ENCODE measurements at places on chromosomes 2 and 18.

DNA sequence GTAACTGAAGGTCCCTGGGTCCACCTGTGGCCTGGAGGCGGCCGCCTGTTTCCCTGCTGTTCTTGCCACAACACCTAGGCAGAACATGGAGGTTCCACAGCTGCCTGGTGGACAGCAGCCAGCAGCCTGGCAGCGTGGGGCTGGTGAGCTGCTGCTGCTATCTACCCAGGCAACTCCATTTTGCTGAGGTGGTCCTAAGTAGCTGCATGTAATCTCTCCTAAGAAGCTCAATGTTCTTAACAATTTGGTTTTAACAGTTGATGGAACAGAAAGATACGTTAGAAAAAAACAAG is 66.7 kb downstream of the NDUFA10 start:
- DNase-seq, result no peak

DNA sequence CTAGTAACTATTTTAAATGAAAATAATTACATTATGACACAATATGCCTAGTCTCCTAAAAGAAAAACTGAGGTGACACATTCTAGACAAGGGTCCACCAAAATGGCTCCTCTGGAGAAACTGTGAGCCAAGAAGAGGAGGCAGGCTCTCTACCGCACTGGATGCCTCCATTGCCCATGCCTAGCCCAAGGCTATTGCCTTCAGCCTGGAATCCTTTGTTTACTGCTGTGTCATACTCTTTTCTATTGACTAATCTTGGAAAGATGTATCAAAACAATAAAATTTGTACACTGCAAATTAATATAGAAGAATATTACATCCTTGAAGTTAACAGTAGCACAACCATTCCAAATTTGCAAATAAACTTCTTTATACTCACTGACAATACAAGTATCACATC is 167.1 kb downstream of the RAB3GAP1 start:
- DNase-seq, result no peak

GRCh38 chr2:232456296-232457120 is 555 bp downstream of the ALPI start:
- DNase-seq, result no peak

- DNase-seq, result peak; percentile 25
Observed at GRCh38 chr2:237591141-237591881, 777 bp upstream of the RAB17 start.

GRCh38 chr2:103960951-103961350 is 893.0 kb upstream of the POU3F3 start:
- no peak for DNase-seq

- DNase-seq, result peak; percentile 63
Observed at GRCh38 chr2:120520929-120521912, 175.3 kb downstream of the INHBB start.

- no peak for DNase-seq
Observed at GRCh38 chr2:10222-10875, 36.0 kb downstream of the FAM110C start.

DNA sequence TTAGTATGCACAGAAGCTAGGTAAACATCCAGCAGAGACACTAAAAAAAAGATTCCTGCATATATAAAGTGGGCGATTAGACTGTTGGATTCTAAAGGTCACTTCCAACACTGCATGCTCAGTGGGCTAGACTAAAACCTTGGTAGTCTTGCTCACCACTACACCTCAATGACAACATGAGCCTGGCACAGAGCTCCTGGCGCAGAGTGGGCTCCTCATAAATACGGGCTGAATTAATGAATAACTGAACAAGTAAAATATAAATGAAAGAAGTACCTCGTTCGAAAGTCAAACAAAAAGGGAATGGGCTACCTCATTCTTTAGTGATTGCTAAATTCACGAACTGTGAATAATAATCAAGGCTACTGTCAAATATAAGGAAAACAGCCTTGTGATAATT is 185.3 kb downstream of the STK39 start:
- no peak for DNase-seq

DNA sequence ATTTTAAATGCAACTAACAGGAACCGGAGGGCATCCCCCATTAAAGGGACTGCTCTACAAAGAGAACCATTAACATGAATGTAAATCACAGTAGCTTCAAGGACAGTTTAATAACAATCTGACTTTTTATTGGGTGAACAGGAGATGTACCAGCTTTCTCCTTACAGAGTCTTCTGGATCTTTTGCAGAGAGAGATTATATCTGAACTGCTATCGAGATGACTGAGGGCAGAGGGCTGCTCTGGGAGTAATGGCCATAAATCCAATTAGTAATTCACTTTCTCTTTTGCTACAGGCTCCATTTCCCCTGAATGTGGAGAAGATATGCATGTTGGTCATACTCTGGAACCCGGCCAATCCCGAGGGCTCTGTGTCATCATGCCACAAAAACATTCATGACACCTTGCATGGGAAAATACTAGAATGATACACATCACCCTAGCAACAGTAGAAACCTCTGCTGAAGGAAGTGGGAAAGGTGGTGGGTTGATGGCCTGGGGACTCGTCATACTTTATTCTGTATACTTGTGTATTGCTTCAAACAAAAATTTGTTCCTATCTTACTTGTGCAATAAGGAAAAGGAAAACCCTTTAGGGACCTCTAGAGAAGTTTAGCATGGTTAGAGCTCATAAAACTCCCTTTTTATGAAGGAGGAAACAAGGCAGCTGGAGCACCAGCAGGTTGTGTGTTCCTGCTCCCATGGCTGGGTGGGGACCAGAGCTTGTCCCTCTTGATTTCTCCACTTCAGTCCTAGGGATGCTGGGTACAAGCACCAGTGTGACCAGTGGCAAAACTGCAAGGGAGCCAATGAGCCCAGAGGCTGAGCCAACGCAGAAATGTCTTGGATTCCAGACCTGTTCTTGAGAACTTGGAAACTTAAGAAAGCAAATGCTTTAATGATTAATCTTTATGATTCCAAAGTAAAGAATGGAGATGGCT is 26.0 kb downstream of the CTAGE1 start:
- peak; percentile 22 for DNase-seq

- no peak for DNase-seq
Observed at GRCh38 chr2:64260093-64260803, 116.0 kb upstream of the PELI1 start.

- no peak for DNase-seq
Observed at GRCh38 chr18:30684825-30685481, 357.6 kb downstream of the DSC3 start.

GRCh38 chr2:145644820-145645302 is 1124.9 kb upstream of the ZEB2 start:
- DNase-seq, result no peak

GRCh38 chr2:46380038-46380940 is 83.1 kb downstream of the EPAS1 start:
- no peak for DNase-seq

- DNase-seq, result no peak
Observed at GRCh38 chr2:200351815-200352214, 45.3 kb downstream of the SPATS2L start.

- DNase-seq, result peak; percentile 45
Observed at GRCh38 chr2:106098081-106098480, 96.0 kb downstream of the UXS1 start.

GRCh38 chr2:229832510-229832898 is 89.3 kb downstream of the TRIP12 start:
- DNase-seq, result no peak

- DNase-seq, result no peak
Observed at GRCh38 chr18:361941-362310, 94.1 kb upstream of the THOC1 start.

- no peak for DNase-seq
Observed at GRCh38 chr2:83109284-83109683, 1349.8 kb downstream of the SUCLG1 start.

- DNase-seq, result no peak
Observed at GRCh38 chr2:52454962-52455361, 1312.6 kb upstream of the CHAC2 start.

GRCh38 chr2:69452687-69453086 is 15.5 kb upstream of the NFU1 start:
- no peak for DNase-seq

- DNase-seq, result no peak
Observed at GRCh38 chr2:160228141-160228917, 28.3 kb upstream of the ITGB6 start.

- no peak for DNase-seq
Observed at GRCh38 chr2:220374282-220374681, 746.9 kb downstream of the SLC4A3 start.

DNA sequence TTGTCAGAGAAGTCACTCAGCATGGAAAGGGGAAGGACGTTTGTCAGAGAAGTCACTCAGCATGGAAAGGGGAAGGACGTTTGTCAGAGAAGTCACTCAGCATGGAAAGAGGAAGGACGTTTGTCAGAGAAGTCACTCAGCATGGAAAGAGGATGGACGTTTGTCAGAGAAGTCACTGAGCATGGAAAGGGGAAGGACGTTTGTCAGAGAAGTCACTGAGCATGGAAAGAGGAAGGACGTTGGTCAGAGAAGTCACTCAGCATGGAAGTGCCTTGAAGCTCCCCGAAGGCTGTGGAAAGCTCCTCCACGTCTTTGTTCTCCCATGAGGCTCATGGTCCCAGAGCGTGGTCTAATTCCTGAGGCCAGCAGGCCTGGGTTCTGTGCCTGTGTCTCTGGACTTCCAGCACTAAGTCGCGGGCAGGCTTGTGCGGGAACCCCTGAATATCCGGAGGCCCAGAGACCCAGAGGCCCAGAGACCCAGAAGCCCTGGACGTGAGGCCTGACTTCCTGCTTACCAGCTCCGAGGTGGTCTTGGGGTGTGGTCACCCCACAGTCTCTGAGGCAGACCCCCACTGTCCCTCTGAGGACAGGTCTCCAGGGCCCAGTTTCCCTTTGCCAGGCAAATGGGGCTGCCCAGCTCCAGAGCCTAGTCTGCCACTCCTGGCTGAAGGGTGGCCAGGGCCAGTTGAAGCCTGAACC is 70.4 kb upstream of the TWIST2 start:
- DNase-seq, result no peak

GRCh38 chr2:8656160-8656641 is 25.7 kb upstream of the ID2 start:
- DNase-seq, result no peak

DNA sequence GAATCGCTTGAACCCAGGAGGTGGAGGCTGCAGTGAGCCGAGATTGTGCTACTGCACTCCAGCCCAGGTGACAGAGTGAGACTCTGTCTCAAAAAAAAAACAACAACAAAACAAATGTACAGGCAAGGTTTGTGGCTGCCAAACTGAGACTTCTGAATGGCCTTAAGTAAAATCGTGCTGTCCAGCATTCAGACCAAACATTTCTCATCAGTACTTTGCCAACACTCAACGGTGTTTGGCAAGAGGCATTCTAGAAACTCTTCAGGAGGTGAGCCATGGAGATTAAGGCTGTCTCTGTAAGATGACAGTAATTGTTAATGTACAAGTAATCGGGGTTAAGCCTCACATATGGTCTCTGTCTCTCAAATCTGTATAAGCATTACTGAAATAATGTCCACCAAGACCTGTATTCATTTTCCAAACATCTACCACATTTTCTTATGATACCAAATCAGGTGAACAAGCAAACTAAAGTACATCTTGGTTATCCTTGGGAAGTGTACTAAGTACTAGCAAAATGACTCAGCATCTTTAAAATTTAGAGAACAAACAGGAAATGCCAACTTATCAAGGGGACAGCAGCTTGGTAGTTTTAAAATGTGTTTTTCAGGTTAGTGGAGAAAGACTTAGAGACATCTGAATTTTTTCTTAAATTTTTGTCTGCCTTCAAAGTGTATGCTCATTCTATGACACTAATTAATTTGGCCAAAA is 29.3 kb downstream of the SERPINE2 start:
- DNase-seq, result no peak

- DNase-seq, result no peak
Observed at GRCh38 chr2:19256121-19256601, 102.3 kb downstream of the OSR1 start.

GRCh38 chr2:106094131-106094841 is 99.8 kb downstream of the UXS1 start:
- DNase-seq, result peak; percentile 46

DNA sequence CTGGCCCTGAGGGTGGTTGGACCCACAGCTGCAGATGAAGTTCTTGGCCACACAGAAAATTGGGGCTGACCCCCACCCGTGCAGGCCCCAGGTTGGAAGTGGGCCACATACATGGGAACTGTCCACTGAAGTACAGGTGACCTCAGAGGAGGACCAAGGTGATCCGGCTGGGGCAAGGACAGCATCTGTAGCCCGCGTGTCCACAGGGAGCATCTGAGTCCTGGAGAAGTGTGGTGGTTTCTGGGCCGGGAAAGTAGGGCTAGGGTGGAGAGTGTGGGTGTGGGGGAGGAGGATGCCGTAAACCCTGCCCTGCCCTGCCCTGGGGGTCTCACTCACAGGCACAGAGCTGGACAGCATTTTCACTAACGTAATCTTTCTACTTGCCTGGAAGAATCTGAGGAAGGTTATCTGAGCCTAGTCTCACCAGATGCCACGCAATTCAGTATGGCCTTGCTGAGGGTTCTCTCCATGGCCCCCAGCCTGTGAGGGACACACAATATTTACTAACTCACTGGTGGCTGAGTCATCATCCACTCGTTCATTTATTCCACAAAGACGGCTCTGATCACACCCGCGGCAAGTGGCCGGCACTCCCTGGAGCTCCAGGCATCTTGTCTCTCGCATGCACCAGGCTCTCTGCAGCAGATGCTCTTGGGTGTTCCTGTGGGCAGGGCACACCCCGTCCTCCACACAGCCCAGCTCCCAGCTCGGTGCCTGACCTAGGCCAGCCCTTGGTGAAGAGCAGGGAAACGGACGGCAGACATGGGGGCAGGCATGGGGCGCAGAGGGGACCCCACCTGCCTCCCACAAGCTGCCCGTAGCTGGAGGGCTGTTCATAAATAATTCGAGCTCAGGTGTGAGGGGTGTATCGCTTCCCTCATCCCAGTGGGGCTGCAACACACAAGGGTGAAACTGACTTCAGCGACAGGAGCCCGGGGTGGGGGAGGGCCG is 51.2 kb downstream of the INHBB start:
- no peak for DNase-seq

DNA sequence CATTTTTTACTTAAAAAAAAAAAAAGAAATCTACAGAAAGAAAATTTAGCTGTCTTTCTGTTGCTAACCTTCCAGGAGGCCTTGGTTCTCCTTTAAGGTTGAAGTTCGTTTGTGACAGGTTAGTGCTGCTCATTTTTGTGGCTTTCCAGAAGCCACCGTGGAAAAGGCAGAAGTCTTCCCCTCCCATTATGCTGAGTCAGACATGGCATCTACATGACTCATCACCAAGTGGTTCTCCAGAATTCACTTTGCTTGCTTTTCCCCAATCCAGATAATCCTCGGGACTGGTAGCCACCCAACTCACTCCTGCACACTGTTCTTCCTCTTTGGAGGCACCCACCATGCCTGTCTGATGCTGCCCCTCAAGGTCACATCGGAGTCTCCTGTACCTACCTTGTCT is 228.7 kb downstream of the PIK3C3 start:
- DNase-seq, result no peak

- no peak for DNase-seq
Observed at GRCh38 chr2:98378901-98379300, 32.6 kb downstream of the CNGA3 start.

GRCh38 chr2:43212216-43212835 is 14.1 kb downstream of the ZFP36L2 start:
- no peak for DNase-seq

Data from activated CD4-positive, alpha-beta T cell treated with anti-CD3 and anti-CD28 coated beads for 48 hours (primary cell).